ENCODE measurements at places on chromosomes 3 and 15.
A peak's percentile ranks its signal among the peaks of the same experiment; 100 is the strongest.

DNA sequence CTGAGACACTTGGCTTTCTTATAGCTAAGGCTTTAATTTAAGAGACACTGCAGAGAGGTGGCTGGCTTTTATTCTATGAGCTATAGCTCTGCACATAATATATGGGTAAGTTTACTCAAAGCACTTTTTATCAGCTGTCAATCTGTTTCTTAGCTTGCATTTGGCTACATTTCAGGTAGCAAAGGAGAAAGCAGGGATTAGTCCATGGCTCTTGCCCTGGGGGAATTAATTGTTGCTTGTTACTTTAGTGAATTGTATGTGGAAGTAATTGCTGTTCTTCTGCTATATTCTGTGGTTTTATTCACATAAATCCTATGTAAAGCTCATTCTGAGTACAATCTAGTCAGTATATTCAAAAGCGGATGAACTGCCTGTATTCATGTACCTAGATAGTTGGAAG, 14.4 kb upstream of the CCDC39 start:
- DNase-seq, result peak; percentile 15

DNA sequence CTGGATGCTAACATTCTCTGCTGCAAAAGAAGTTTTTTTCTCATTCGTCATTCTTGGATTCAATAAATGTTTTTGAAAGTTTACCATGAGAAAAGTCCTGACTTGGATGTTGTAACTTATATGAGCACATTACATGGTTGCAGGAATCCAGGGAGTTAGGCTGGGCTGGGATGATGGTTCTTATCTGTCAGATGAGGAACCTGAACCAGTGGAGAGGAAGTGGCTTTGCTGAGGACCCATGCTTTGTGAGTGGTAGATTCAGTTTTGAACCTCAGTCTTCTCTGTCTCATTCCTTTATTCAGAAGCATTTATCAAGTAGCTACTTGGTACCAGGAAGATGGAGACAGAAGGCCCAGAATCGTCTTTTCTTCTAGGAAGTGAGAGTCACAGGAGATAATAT, 3.7 kb upstream of the GASK1A start:
- DNase-seq, result no peak

GRCh38 chr3:152302521-152303021, 33.8 kb downstream of the MBNL1 start:
- DNase-seq, result no peak

DNA sequence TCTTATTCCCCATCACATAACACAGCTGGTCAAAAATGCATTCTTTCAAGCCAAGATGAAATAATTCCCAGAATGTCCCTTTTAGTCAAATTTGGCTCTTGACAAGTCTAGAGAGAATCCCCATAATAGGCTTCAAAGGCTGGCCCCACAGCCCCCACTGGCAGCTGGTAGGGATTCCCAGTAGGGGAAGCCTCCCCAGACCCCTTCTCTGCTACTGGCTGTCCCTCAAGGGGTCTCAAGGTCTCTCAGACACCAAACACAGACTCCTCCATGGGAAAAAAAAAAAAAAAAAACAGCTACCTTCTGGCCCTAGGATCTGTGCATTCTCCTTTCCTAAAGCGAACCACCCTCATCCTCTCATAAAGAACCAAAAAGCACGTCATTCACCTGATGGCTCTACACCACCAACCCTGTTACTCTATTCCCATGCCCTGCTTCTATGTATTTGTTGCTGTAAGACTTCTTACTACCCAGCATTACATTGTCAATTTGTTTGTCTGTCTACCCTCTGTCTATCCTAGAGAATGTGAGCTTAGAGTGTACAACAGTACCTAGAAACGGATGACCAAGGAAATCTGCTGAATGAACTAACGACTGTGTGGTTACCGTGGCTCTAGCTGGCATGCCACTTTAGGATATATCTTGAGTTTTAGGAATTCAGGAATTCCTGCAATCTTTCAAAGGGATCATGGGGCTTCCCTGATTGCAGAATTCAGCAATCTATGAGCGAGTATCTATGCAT, 164.1 kb upstream of the NSMCE3 start:
- no peak for DNase-seq

DNA sequence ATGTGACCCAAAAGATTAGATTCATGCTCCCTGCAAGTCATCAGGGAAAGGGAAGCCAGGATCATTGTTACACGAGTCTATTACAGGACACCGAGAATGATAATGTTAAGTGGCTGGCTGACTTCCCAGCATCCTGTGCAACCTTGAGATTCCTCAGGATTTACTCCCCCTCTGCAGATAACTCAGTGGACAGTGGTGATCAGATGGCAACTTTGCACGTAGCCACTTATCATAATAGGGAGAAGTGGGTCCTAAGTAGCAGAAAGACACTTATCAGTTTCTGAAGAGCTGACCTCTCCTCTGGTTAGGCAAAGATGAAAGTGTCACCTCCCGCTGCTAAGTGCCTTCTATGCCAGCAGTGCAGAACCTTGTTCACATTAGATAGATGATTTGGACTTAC, 6.7 kb upstream of the TMPRSS7 start:
- no peak for DNase-seq

DNA sequence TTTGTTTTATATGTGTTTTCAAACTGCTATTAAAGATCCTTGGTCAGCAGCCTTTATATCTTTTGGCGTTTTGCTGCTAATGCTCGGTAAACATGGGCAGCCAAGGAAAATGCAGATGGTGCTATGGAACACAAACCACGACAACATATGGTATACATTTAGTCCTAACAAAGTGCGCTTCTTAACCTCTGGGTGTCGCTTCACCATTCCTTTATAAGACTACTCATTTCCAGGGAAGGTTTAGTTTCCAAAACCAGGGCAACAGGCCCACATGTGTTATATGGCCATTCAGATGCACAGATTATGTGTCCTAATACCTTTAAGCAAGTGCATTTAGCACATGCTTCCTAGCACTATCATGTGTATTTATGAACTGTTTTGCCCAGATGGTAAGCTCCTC, 14.7 kb downstream of the SHOX2 start:
- no peak for DNase-seq

DNA sequence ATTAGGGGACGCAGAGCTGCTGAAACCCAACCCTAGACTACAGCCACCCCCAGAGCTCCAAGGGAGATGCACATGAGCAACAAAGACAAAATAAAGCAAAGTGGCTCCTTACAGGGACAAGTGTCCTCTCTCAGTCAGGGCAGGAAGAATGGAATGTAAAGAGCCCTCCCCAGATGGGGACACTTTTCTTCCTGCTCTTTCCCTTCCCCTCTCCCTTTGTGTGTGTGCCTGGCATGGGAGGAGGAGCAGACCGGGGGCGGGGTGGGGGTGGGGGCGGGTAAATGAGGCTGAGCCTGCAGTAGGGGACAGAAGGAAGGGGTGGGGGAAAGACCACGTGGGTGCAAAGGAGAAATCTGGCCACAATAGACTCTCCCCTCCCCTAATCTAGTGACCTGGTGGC, 37.4 kb downstream of the ACAA1 start:
- no peak for DNase-seq

- no peak for DNase-seq
Observed at GRCh38 chr3:64530434-64531049, 157.3 kb downstream of the ADAMTS9 start.

DNA sequence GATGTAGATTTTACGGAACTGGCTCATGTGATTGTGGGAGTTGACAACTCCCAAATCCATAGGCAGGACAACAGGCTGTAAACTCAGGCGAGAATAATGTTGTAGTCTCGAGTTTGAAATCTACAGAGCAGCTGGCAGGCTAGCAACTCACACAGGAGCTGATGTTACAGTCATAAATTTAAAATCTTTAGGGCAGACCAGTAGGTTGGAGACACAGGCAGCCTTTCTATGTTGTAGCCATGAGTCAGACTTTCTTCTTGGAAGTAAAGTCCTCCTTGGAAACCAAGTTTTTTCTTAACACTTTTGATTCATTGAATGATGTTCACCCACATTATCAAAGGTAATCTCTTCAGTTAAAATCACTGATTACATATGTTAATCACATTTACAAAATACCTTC, 89.1 kb upstream of the ALCAM start:
- DNase-seq, result no peak

GRCh38 chr15:71228403-71228802, 113.1 kb downstream of the THSD4 start:
- DNase-seq, result no peak

GRCh38 chr3:79154865-79155264, 612.9 kb downstream of the ROBO1 start:
- peak; percentile 41 for DNase-seq

GRCh38 chr3:107590786-107591185, 68.0 kb downstream of the BBX start:
- no peak for DNase-seq

Data from NCI-H2107 (cell line).